ENCODE measurements at places on chromosomes 2 and 18.

GRCh38 chr2:207317378-207317984 is 151.7 kb upstream of the KLF7 start:
- peak; percentile 77 for DNase-seq

DNA sequence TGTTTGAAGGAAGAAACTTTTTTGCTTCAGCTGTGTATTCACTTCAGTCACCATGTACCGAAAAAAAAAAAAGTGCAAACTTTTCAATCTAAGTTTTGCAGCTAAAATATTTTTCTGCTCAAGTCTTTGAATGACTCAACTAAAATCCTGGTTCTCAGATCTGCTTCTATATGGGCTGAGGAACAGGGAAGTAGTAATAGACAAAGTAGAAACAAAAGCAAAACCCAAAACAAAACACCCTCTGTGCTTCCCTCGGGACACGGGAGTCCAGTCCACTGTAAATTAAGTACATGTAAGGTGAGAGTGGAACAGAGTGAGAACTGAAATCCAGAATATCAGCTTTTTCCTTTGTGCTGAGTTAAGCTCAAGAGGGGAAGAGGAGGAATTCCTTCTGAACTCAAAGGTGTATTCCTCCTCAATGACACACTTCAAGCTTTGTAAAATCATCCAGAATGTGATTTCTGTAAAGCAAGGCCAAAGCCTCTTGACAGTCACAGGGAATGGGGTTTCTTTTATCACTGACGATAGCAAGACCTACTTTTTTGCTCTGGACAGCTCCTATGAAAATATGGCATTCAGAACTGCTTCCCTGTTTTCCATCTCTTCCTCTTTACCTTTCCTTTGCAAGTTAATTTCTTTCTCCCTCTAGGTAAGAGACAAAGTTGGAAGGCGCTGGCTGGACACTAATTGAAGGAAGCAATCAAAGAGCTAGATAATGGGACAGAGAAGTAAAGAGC is 433.5 kb upstream of the MMADHC start:
- DNase-seq = no peak

- DNase-seq = no peak
These were observed 127.5 kb downstream of the PTGR3 start for GRCh38 chr18:75081486-75081885.

GRCh38 chr2:120594856-120595685 is 140.6 kb upstream of the GLI2 start:
- DNase-seq = no peak

GRCh38 chr2:176516051-176516602 is 246.9 kb downstream of the MTX2 start:
- DNase-seq = no peak

- no peak for DNase-seq
These were observed 3.8 kb upstream of the FRZB start for GRCh38 chr2:182870227-182870626.

DNA sequence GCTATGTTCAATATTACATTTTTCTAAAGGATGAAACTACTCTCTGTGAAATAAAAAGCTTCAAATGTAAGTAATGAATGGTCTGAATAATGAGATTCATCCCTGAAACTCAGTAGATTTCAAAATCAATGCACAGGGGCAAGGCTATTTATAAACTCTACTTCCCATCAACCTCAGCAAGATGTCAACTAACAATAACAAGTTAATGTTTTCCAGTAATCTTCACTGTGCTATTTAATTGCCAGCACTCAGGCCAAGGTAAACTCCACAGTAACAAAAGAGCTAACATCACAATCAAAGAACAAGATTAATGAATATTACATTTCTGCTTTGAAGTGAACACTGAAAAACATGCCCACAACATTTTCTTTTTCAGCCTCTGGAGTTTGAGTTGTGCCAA is 144.3 kb upstream of the ZFP36L2 start:
- no peak for DNase-seq

- DNase-seq = no peak
These were observed 30.3 kb downstream of the COLEC11 start for GRCh38 chr2:3625186-3625585.

- peak; percentile 14 for DNase-seq
These were observed 4.4 kb upstream of the CCDC150 start for GRCh38 chr2:196635156-196635555.

DNA sequence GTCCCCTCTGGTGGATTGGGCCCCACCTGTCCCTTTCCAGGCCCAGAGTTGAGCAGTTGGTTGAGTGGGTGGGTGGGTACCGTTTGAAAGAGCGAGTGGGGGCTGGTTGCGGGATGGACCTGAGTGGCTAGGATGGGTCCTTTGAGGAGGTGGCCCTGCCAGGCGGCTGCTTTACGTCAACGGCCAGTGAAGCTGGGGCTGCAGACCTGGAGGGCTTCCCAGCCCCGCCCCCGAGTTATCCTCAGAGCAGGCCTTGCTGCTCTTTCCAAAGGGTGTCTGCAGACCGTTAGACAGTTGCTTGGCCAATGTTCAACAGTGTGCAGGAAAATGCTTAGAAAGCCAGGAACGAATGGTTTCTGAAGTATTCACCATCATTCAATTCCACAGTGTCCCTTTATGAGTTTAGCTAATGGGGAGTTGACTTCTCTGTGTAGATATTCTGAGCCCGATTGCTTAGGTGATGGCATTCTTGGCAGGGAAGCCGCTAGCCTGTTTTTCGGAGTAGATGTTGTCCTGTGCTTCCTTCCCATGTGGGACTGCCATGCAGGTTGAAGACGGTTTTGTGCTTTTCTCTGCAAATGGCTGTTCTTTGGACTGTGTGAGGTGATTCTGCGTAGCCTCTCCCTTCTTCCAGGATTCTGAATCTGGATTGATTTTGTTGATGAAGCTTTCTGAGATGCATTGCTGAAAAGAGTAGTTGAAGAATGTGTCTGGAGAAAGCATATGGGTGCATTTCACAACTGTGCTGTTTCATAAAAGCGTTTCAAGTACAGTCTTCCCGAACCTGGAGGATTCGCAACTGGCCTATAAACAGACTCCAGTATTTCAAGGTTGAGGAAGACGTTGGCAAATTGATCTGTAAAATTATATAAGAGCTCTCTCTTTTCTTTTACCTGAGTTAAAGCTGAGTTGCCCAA is 45.8 kb downstream of the LDLRAD4 start:
- DNase-seq = no peak

DNA sequence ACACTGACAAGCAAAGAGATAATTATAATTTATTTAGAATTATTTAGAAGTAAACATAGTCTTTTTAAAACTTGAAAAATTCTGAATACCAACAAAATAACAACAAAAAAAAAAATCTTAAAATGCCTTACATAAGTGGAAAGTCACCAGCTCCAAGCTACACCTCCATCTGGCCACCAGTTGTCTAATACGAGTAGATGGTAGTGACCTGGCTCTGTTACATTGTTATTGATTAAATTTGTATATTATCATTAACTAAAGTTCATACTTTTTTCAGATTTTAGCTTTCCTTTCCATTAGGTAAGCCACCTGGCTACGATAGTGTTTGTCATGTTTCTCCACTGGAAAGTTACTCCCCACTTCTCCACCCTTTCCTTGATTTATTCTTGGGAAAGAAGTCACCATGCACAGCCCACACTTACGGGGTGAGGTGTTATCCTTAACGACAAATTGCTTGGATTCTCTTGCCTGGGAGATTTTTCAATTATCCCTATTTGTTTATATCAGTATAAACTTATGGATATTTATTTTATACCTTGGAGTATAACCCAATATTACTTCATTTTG is 464.5 kb upstream of the CHAC2 start:
- DNase-seq = no peak

All from foreskin fibroblast (primary cell).